ENCODE measurements at places on chromosomes 6 and 20.

DNA sequence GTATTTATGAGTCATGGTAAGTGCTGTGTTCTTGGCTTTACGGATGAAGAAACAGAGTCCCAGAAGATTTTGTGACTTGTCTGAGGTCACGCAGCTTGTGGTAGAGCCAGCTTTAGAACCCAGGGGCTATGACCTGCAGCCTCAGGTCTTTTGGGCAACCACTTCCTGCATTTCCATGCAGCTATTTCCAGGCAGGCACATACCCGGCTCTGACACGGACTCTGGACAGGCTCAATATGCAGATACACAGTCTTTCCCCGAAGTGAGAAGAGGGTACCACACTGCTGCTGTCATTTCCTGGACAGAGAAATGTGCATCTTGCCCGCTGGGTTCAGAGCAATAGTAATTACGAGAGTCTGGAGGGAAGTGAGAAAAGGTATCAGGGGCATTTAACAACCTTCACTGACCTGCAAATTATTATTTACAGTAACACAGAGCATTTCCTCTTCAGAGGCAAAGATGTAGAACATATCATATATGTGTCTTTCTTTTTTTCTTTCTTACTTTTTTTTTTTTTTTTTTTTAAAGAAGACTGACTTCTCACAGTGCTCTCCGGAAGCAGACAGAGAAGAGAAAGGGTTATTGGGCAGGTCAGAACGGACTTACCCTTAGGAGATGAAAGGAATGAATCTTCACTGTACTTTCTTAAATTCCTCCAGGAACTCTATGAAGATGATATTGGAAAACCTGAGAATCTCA lies 185.1 kb downstream of the CLIC5 start:
- no peak for DNase-seq

GRCh38 chr6:119445666-119446065 lies 96.1 kb upstream of the MAN1A1 start:
- no peak for DNase-seq

DNA sequence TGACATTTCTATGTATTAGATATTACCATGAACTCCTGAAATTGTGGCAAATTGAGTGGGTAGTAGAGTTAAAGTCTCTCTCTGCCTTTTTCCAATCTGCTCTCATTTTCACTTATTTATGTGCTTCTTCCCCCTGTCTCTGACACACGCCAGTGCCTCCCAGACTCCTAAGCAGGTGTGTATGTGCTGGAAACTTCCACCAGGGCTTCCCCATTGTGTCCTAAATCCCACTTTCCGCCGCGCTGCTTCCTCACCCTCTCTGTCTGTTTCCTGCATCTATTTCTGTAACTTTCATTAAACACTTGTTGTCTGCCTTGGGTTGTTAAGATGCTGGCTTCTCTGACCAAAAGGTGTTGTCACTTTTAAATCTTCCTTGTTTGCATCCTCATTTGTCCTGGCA lies 97.6 kb upstream of the HDGFL1 start:
- DNase-seq, result no peak

- no peak for DNase-seq
These were observed 18.9 kb upstream of the BTBD9 start for GRCh38 chr6:38658418-38659167.

DNA sequence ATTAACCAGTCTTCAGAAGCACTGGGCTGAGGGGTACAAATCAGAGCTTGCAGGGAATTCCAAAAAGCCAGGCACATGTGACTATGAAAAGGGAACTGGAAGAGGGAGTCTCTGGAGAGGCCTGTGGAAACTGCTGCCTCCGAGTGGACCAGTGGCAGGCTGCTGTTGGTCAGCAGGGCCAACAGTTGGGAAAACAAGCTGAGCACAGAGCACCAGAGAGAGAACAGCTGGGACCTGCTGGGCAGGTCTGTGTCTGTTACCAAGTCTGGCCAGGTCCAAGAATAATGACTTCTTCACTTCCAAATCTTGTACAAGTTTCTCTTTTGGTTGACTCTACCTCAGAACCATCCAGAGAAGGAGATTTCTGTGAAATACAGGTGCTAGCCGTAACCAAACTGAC lies 81.4 kb downstream of the LIN28B start:
- DNase-seq, result no peak

DNA sequence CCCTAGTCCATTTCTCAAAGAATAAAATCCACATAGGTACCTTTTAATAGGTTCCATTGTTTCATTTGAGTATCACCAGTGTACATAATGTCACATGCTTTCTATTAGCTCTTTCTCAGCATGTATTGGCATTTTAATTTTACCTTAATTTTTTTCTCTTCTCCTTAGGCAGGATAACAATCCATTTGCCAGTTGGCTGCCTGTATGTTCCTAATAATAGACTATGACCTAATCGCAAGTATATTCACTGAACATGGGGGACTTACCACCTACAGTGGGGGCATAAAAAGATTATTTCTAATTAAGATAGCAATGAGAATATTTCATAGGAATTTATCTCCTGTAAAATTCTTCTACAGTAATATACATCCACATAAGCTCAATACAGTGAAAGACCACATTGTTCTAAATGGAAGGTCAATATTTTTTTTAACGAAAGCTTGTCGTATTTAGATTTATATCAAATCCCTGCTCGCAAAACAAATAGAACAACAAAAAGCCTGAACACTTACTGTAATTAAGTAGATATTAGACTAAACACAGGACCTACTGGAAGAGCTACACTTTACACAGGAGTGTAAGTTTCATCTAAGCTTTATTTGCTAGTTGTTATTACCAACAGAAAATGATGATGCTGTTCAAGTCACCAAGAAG lies 76.4 kb downstream of the OGFRL1 start:
- DNase-seq, result no peak

DNA sequence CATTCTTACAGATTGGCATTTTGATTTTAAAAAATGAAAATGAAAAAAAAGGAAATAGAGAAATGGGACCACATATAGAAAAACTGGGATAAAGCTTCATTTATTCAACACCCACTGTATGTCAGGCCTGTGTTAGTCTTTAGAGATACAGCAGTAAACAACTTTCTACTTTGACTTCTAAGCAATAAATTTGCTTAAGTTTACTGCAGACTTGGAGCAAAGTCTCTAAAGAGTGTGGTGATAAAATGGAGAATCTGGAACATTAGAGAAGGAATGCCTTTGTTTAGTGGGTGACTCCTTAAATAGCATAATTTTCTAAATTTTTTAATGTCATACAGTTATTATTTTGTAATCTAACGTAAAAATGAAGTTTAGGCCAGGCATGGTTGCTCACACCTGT lies 80.7 kb upstream of the CNKSR3 start:
- DNase-seq, result no peak

DNA sequence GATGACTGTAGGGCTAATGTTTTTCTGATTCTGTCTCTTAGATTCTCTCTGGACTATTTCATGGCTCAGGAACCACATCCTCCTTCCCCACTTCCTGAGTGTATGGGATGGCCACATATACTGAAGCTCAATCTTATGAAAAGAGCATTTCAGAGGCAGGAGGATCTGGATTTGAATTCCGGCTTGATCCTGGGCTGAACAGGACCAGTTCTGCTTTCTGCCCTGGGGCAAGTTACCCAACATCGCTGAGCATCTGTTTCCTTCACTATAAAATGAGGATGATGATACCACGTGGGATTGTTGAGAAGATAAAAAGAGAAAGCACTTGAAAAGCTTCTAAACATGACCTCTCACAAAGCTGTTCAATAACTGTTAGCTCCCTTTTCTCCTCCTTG lies 168.4 kb upstream of the TNFAIP3 start:
- peak; percentile 88 for DNase-seq

DNA sequence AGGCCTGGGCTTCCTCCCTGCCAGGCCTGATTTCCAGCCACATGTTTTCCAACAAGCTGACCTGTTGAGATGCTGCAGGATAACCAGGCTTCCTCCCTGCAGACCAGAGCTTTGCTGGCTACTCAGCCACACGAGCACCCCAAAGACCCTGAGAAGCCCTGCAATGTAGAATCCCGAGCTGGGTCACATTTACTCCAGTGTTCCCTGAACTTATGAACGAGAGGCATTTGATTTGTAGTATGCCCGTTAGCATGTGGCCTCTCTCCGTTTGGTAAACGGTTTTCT lies 4.0 kb downstream of the SIRPA start:
- no peak for DNase-seq

GRCh38 chr20:64261138-64261537 lies 5.6 kb downstream of the PCMTD2 start:
- DNase-seq, result no peak

DNA sequence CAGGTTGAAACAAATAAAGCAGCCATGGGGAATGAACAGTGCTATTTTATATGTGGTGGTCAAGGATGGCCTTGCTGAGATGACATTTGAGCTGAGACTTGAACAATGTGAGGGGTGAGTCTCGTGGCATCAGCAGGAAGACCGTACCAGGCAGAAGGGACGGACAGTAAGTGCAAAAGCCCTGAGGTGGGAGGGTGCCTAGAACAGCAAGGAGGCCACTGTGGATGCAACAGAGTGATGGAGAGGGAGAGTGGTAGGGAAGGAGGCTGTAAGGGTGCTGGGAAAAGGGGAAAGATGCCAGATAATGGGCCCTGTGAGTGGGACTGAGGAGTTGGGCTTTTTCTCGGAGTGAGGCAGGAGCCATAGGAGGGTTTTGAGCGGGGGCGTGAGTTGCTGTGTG lies 11.5 kb downstream of the KCNB1 start:
- no peak for DNase-seq

- DNase-seq, result no peak
These were observed 152.3 kb downstream of the ZFAND3 start for GRCh38 chr6:37971711-37972390.

- no peak for DNase-seq
These were observed 99.3 kb downstream of the PAX1 start for GRCh38 chr20:21804802-21805201.

- no peak for DNase-seq
These were observed 21.0 kb upstream of the PNISR start for GRCh38 chr6:99446076-99446475.

DNA sequence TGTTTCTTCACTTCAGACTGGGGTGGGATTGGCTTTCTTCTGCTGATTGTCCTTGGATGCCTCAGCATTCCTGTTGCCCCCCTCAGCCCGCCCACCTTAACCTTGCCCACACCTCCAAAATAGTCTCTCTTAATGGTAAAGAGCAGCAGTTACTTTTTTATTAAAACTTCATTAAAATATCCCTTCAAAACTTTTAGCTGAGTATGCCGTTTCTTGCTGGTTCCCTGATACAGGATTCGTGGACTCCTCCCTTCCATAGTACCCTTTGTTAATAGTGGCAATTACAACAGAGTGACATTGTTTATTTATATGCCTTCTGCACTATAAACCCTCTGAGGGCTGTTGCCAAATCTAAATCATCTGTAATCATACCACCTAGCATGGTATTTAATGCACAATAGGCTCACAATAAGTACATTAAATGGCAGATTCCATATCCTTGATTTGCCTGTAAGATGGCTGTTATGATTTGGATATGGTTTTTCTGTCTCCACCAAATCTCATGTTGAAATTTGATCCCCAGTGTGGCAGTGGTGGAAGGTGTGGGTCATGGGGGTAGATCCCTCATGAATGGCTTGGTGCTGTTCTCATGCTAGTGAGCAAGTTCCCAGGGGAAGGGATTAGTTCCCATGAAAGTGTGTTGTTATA lies 3.5 kb upstream of the MOCS1 start:
- DNase-seq, result no peak

- no peak for DNase-seq
These were observed 10.0 kb downstream of the TRAM2 start for GRCh38 chr6:52566853-52567279.

GRCh38 chr6:38634518-38634917 lies 5.2 kb downstream of the BTBD9 start:
- no peak for DNase-seq

- DNase-seq, result no peak
These were observed 24.5 kb downstream of the RIPOR3 start for GRCh38 chr20:50666709-50667298.

- DNase-seq, result no peak
These were observed 529.0 kb downstream of the TBC1D32 start for GRCh38 chr6:120805276-120805675.

DNA sequence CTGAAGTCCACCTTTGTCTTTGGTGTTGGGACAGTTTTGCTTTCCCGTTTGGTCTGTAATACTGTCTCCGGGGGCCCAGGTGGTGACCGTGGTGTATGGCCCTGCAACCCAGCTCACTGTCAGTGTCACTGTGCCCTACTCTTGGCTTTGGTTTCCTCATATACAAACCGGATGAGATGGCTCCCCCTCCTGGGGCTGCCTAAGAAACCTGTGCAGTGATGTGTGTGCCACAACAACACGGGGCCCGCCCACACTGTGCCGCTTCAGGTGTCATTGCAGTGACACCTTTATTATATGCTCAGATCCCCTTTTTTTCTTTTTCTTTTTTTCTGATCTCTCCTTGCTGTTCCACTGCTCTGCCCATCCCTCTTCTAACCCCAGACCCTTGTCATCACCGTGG lies 73.9 kb downstream of the RAMACL start:
- DNase-seq, result no peak

GRCh38 chr6:4102687-4103244 lies 23.8 kb upstream of the FAM217A start:
- no peak for DNase-seq

GRCh38 chr6:146915671-146916127 lies 288.5 kb upstream of the STXBP5 start:
- DNase-seq, result peak; percentile 61

DNA sequence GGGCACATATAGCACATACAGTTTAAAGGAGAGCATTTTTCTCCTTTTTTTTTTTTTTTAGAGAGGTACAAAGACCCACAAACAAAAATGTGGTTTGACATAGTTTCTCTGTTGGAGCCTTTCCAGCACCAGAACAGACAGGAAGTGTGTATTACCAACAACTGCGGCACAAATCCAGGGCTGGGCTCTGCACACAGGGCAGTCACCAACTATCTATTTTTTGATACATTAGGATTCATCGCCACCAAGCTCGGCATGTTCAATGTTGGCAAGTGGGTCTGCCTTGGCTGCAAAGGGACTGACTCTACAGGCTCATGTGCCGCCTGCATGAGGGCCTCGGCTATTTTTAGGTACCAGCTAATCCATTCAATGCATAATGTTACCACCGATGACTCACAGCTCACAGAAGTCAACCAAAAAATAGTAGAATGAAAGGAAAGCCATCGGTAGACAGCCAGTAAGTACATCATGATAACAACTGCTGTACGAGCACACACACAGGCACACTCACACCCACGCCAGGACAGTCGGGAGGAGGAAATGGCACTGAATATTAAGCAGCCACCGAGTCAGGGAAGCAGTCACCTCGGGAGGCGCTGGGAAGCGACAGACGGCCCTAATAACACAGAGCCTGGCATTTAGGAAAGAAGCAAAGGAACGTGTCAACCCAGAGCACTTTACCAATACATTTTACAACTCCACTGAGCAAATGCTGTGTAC lies 81.6 kb downstream of the GMPR start:
- DNase-seq, result peak; percentile 67

DNA sequence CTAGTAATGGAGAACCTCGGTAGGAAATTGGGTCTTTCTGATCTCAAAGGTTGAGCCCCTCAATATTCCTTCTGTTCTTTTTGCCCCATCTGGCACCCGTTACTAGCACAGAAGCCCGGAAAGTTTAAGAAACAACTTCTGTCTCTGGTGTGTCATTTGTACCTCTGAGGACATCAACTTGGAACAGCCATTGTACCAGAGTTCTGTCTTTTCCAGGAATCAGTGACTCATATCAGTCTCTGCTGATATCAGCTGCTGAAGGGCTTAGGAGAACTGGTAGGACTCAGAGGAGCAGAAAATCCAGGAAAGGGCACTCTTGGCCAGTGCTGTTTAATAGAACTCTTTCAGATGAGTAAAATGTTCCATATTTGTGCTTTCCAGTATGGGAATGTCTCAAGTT lies 78.3 kb upstream of the CHD6 start:
- no peak for DNase-seq

Measured in CD14-positive monocyte (primary cell).